GF-D8 (cell line): ENCODE measurements at places on chromosomes 12 and 14.

DNA sequence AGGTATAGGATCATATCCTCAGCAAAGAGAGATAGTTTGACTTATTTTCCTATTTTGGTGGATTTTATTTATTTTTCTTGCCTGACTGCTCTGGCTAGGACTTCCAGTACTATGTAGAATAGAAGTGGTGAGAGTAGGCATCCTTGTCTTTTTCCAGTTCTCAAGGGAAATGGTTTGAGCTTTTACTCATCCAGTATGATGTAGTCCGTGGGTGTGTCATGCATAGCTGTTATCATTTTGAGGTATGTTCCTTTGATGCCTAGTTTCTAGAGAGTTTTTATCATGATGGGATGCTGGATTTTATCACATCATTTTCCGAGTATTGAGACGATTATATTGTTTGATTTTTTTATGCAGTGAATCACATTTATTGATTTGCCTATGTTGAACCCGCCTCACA, 97.2 kb downstream of the MGAT4C start:
- no peak for DNase-seq

GRCh38 chr12:58961906-58962305, 41.6 kb upstream of the LRIG3 start:
- no peak for DNase-seq

GRCh38 chr12:1473418-1473817, 121.0 kb downstream of the FBXL14 start:
- DNase-seq: peak; percentile 80

DNA sequence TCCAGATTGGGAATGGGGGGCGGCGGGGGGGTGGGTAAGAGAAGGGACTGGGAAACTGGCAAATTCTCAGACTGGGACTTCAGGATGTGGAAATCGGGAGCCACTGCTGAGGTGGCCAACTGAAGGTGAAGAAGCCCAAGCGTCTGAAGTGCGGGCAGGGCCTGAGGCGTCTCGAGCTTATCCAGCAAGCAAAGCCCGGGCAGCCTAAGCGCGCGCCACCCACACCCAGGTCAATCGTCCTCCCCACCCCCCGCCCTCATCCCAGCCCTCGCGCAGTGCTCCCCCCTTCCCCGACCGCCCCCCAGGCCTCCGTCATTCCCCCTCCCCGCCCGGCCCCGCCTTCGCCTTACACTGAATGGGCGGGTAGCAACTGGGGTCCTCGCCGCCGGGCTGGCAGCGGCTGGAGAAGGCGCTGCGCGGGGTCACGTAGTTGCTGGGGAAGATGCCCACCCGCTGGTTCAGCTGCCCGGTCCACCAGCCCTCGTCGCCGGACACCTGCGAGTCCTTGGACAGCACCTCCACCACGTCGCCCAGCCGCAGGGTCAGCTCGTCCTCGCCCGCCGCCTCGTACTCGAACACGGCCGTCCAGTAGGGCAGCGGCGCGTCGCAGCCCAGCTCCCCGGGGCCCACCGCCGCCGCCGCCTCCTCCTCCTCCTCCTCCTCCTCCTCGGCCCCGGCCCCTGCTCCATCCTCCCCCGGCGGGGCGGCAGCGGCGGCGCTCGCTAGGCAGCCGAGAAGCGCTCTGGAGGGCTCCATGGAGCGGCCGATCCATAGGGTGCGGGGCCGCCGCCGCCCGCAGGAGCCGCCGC, 693 bp downstream of the MAP3K9 start:
- no peak for DNase-seq

- no peak for DNase-seq
Measured at GRCh38 chr12:47094804-47095203, 15.0 kb upstream of the AMIGO2 start.

DNA sequence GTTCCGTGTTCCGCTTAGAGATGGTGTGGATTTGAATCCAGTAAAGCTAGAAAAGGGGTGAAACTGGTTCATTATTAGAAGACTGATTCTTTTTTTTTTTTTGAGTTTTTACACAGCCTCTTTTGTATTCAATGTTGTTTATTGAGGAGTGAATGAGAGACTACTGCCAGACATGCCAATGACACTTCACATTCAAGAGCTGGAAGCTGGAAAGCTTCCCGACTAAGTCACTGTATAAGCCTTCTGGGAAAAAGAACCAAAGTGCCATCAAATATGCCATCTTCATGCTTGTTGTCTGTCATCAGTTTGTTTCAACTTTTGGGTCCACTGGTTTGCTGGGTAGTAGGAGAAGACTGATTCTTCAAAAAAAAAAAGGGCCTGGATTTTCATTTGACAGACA, 164.8 kb downstream of the ATP23 start:
- DNase-seq: no peak

- no peak for DNase-seq
Measured at GRCh38 chr14:100486025-100486828, 101.0 kb downstream of the BEGAIN start.

GRCh38 chr12:14261096-14261495, 104.4 kb upstream of the ATF7IP start:
- DNase-seq: no peak

DNA sequence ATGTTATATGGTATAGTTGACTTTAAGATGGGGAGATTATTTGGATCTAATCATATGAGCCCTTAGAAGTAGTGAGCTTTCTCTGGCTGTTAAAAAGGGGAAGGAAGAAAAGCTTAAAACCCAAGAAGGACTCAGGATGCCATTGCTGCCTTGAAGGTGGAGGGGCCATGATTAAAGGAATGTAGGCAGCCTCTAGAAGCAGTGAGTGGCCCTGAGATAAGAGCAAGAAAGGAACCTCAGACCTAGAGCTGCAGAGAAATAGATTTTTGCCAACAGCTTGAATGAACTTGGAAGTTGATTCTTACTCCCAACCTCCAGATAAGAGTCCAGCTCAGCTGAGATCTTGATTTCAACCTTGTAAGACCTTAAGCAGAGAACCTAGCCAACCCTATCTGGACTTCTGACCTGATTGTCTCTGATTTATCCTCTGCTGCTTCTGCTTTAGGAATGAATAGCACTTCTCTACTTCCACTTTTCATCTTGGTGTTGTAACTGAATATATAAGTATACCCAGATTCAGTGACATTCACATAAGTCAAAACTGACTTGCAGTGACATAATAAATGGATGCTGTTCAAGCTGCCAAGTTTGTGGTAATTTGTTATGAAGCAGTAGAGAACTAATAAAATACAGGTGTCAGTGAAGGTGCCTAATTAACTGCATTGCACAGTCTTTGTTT, 33.5 kb downstream of the RAD51B start:
- DNase-seq: no peak

GRCh38 chr14:44309331-44309730, 197.8 kb downstream of the FSCB start:
- no peak for DNase-seq

DNA sequence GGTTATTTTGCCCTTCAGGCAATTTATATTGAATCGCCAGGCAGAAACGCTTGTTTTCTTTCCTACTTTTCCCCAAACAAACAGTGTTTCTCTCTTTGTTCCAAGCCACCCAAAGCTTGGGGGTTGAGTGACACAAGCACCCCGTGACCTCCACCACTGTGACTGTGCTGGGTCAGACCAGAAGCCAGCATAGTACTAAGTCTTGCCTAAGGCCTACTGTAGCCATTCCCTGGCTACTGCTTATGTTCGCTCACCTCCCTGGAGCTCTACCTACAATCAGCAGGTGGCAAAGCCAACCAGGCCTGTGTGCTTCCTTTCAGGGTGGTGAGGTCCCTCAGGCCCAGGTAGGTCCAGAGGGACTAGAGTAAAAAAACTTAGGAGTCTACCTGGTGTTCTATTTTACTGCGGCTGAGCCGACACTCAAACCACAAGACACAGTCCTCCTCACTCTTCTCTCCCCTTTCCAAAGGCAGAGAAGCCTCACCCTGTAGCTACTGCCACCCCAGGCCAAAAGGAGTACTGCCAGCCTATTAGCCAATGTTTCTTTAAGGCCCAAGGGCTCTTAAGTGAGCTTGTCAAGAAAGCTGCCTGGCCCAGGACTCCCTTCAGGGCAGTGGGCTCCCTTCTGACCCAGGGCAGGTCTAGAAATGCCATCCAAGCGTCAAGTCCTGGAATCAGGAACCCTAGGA, 411.8 kb upstream of the MIS18BP1 start:
- no peak for DNase-seq

GRCh38 chr12:67758119-67758518, 109.6 kb downstream of the DYRK2 start:
- no peak for DNase-seq

GRCh38 chr12:41286426-41286825, 98.3 kb downstream of the PDZRN4 start:
- DNase-seq: no peak

DNA sequence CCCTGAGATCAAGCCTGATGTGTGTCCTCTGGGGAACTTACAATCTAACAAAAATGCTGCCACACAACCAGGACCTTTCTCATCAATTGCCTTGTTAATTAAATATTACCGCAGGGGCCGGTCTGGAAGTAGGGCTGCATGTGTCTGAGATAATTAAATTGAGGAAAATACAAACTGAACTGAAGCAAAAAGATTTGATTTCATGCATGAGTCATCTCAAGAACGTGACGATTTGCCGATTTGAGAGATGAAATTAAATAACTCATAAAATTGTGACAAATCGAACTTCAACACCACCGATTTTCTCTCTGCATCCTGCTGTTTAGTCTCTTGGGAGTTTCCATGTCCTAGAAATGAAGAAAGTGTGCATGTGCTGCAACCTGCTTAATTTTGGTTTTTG, 94.6 kb upstream of the DAAM1 start:
- no peak for DNase-seq

DNA sequence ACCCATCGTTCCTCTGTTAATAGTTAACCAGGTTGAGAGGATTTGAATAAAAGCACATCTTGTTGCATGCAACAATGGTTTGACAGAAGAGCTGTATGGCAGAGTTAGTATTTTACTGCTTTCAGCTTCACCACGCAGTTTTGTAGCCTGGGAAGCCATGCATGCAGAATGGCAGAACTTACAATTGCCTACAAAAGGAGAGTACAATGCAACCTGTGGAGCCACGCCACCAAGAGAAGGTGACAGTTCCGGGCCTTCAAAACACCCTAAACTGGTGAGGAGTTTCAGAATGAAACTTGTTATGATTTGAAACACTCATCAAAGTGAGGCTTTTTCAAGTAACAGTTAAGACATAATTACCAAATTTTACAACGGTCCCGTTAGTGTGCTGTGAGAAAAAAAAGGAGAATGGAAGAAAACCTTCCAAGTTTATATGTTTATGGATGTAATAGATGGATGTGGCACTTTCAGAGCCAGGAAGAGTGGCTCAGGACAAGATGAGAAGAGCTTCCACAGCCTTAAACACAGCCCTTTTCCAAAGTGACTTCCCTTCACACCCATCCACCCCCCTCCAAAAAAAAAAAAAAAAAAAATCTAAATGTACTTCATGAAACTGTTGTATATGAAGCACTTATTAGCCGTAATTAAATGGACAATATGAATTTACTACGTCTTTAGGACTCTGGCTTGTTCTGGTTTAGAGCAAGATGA, 158.7 kb downstream of the EGLN3 start:
- DNase-seq: no peak

GRCh38 chr14:67192366-67192765, 3.1 kb downstream of the GARIN2 start:
- no peak for DNase-seq

GRCh38 chr14:49977126-49977841, 84.4 kb downstream of the ARF6 start:
- DNase-seq: no peak

DNA sequence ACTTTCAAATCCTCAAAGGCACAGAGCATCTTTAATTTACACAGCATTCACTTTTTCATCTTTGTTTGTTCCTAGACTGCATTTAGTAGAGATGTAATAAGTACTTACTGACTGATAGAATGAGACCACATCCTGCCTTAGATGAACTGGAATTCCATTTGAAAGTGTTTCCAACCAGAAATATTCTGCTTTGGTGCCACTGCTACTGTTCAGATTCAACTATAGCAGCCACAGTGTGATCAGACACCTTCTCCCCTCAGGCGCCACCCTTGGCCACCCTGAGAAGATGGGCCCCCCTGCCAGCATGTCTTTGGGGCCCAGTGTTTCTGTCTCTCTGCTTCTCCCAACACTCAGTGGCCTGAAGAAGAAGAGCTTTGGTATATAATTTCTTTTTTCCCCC, 449.1 kb downstream of the RAD51B start:
- DNase-seq: no peak

GRCh38 chr12:56013482-56013881, 7.4 kb upstream of the IKZF4 start:
- DNase-seq: no peak

DNA sequence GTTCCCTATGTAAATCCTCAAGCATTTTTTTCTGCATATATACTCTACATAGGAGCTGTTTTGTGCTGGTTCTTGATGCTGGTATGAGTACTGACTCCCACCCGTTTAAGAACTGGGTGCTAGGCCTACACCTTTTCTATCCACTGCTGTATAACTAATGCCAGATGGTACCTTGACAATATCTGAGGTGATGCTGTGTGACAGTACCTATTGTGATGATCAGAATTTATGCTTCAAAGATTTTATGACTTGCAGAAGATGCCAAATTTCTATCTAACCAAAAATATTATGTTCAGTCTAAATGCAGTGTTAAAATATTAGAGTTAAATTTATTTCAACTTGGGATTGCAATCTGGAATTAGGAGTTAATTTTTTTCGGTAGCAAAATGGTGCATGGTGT, 272.3 kb upstream of the NOVA1 start:
- DNase-seq: no peak

DNA sequence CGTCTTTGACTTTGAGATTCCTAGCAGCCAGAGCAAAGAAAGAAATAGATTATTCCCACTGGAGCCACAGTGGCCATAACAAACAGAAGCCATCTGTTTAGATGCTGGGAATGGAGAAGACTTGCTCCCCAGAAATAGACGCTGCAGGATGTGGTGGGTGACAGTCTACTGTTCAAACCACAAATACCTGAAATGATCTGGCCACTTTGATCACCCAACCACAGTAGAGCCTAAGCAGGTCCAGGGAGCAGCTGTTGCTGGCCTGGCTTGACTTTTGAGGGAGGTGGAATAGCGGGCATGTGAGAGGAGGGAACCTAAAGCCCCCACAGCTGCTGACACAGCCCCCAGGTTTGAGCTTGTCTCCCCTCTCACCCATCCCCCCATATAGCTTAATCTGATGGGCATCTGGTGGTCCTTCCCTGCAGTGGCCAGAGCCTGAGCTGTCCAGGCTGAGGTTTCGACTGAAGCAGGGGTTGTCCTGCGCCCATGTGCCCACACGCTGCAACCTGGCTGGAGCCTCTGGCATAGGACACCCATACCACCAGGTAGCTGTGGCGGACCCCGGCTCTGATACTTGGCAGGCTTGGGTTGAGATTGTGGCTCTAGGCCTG, 38.7 kb downstream of the SH2B3 start:
- no peak for DNase-seq

- no peak for DNase-seq
Measured at GRCh38 chr12:49126852-49127763, 4.1 kb downstream of the TUBA1B start.

GRCh38 chr12:94305130-94305957, 154.3 kb downstream of the CEP83 start:
- no peak for DNase-seq

DNA sequence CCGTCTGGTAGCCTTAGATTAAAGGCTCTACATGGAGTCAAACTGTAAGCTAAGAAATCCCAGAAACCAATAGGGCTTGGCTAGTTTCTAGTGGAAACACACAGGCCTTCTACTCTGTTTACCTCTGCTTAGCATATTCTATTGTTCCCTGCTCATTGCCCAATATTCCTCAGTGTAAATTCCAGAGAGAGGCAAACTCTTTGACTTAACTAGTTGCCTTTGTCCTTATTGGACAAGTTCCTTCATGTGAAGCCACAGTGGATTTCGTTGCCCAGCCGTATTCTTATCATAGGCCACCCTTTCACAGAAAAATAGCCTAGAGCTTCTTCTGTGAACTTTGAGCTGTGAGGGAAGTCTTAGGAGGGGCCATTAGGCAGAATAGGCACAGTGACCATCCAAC, 186.1 kb downstream of the PLCZ1 start:
- DNase-seq: no peak

GRCh38 chr12:78420991-78421390, 443.6 kb upstream of the SYT1 start:
- DNase-seq: no peak
